Stimulated activated CD8-positive, alpha-beta memory T cell treated with anti-CD3 and anti-CD28 coated beads, Interleukin-2, amount 100 ng/mL, for 1 hour (primary cell): ENCODE measurements at places on chromosomes 1 and 21.

DNA sequence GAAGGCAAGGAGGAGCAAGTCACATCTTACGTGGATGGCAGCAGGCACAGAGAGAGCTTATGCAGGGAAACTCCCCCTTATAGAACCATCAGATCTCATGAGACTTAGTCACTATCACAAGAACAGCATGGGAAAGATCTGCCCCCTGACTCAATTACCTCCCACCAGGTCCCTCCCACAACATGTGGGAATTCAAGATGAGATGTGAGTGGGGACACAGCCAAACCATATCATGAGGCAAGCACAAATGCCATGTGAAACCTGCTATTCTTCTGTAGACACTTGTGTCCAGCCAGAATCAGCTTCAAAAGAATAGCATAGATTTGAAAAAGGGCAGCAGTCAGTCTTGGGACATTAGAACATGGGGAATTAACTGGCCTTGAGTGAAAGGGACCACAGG, 32.2 kb upstream of the UBE2U start:
- DNase-seq, result no peak

- DNase-seq, result no peak
Measured at GRCh38 chr1:187032316-187032981, 203.7 kb downstream of the PLA2G4A start.

DNA sequence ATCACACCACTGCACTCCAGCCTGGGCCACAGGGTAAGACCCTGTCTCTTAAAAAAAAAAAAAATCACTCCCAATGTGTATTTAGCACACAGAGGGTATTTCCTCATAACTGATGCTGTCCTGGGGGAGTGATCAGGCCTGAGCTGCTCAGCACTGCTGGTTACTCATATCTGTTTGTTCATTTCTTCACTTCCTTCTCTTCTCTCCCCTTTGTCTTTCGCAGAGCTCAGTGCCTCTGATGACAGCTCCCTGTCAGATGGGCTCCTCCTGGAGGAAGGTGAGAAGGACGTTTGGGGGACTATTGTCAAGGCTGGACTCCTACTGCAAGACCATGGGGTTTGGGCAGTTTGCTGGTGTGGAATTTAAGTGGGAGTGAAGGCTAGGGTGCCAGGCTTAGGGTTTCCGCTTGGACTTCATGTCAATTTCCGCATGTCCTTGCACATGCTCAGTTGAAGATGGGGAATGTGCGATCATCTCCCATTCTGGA, 13.0 kb downstream of the INAVA start:
- no peak for DNase-seq

- no peak for DNase-seq
Measured at GRCh38 chr1:15684468-15685291, 560 bp downstream of the PLEKHM2 start.

- DNase-seq, result no peak
Measured at GRCh38 chr1:108845446-108845845, 11.4 kb downstream of the AKNAD1 start.

DNA sequence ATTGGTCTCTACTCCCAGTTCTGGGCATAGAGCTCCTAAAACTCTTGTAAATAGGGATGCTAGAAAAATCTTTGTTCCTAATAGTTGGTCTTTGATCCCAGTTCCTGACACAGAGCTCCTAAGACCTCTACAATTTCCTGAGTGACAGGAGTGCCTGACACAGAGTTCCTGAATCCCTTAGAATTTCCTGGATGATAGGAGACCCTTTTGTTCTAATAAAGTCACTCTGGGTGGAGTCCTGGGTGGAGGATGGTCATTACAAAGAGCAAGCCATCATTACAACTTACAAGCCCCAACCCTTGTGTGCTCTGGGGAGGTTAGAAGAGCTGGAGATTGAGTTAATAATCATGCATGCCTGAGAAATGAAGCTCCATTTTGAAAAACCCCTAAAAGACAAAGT, 58.4 kb downstream of the ZZZ3 start:
- no peak for DNase-seq

DNA sequence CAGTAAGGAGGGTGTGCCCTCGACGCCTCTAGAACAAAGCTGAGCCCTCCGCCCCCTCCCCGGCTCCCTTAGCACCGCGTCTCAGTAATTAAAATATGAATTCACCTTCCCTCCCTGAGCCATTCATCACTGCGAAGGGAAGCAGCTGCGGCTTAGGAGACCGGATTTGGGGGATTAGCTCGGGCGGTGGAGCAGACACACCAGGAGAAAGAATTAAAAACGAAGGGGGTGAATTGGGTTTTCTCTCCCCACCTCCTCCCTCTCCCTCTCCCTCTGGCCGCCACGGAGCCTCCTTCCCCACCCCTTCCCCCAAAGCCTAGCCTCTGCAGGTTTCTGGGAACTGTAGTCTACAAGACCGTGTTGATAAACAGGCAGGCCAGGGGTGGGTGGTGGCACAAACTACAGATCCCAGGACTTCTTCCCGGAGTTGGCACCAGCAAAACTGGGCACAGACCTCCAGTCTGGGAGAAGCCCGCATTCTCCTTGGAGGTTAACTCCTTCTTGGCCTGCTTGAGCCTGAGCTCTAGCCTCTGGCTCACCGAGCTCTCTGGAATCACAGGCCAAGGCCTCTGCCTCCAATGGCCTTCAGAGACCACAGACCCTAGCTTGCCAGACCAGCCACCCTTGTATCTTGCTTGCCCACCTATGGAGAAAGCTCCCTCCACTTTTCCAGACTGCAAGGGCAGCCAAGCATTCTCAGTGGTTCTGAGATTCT, 10.8 kb downstream of the BLACAT1 start:
- DNase-seq, result no peak

DNA sequence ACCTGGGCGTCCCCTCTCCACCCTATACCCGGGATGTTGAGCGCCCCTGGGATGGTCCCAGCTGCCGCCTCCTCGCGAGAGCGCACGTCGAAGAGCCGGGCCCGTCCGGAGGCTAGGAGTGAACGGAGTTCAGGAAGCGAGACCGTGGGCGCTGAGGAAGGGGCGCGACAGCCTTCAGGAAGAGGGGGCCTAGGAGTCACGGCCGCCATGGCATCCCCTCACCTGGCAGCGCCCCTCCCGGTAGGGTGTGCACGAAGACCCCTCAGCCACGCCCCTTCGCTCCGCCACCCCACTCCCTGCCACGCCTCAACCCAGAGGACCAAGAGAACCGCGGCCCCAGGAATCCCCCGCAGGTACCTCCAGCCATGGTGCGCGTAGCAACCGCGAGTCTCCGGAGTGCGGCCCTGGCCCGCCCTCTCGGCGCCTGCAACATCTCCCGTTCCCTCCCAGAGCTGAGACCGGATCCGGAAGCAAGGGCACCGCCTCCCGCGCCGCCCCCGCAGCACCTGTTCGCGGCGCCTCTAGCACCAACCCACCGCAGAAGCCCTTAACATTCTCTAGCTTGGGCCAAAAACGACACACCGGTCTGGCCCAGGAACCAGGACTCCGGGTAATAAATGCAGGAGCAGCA, at the start of gene TSTD1:
TSS of gene TSTD1 (minus strand) at position 442 of the 631 bp plus-strand sequence. CDS start at position 367, 75 bp downstream.
- DNase-seq, result peak; percentile 69

DNA sequence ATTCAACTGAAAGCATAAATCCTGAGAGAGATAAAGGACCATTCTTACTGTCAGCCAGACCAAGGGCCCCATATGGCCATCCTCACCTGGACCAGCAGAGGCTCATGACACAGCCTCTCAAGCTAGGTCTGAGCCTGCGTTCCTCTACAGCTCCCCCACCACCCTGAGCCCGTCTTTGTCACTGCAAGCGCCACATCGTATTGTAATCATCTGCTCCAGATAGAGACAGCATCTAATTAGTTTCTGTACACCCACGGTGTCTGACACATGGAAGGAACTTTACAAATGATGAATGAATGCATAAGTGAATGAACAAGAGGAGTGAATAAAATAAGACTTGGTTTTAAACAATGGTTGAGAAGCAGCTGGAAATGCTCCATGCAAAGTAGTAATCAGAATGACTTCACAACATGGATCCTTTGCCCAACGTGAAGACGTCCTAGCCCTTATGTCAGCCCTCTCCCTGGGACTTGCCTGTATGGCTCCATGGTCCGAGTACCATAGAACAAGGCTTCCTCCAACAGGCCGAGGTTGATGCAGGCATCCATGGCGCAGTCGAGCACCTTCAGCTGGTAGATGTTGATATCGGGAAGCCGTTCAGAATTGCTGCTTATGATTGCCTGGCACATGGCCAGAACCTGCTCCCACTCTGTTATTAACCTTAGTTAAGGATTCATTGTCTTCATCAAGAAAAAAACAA, 648.9 kb downstream of the SMYD3 start:
- DNase-seq, result no peak

- DNase-seq, result no peak
Measured at GRCh38 chr1:47184822-47185677, 4.8 kb downstream of the PDZK1IP1 start.

DNA sequence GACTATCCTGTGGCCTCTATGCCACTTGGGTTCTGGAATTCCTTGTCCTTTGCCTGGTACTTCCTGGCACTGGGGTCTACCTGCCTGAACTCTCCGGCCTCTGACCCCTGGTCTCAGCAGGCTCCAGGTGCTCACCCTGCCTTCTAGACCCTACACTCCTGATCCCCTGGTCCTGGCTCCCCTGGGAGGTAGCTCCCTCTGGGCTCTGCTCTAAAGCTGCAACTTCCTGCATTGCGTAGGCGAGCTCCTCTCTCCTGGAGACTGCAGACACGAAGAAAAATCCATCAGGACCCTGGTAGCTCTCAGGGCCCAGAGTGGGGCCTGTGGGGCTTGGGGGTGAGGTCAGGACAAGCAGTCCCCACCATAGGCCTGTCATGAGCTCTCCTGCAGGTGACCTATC, 7.8 kb upstream of the PLEKHG5 start:
- DNase-seq, result no peak

DNA sequence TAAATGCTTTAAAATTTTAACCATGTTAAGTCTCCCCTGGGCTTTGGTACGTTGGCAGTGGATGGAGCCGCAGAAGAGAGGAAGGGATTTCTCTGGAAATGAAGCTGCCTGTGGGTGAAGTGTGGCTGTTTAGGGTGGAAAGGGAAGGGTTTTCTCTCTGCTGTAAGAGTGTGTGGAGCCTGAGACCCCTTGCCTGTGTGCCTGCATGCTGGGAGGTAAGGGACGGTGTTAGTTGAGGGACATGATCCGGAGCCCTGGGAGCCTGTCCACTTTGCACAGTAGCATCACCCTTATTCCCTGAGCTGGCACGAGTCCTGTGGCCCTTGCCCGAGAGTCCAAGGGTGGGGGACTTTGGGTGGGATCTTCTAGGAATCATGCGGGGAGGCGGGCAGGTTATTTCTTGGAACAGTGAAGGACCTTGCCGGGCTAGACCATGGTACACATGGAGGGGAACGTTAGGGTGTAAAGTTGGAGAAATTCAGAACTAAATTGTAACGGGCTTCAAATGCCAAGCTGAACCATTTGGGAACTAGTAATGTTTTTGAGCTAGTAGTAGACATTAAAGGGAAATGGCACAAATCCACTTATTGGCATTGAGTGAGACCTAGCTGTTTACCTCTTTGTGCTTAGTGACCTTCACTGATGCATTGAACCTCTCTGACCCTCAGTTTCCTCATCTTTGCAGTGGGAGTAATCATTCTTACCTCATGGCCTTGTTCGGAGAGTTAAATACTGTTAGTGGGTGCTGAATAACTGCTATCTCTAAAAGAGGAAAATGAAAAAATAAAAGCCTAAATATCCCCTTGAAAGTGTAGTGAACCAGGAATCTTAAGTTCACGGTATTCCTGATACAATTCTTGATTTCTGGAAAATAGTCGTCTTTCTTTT, 3.5 kb downstream of the GALNT2 start:
- DNase-seq, result no peak

DNA sequence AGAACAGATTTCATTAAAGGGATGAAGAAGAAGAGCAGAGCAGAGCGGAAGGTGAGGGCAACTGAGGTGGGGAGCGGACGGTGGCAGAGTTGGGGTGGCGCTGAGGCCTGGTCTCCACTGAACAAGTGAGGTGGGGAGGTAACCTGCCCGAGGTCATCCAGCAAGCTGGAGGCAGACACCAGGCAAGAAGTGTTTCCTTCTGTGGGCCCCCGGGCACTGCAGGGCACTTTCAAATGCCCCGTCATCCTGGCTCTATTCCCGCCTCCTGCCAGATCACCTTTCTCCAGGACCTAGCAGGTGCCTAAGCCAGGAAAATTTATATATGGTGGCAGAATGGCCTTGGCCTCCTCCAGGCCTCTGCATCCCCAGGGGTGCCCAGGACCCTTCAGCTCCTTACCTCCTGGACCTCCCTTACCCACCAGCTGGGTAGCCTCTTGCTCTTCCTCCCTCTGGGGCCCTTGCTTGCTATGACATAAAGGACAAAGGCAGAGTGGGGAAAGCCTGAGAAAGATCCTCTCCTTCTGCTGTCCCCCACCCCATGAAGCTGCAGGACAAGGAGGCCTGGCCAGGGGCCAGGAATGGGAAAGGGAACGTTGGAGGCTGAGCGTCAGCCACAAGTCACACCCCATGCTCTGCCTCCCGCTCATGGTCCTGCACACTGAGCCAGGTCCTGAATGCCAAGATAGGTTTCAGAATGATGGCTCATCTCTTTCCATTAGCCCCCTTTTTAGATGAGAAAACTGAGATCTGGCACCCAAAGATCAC, 29.0 kb downstream of the VWA5B1 start:
- no peak for DNase-seq

DNA sequence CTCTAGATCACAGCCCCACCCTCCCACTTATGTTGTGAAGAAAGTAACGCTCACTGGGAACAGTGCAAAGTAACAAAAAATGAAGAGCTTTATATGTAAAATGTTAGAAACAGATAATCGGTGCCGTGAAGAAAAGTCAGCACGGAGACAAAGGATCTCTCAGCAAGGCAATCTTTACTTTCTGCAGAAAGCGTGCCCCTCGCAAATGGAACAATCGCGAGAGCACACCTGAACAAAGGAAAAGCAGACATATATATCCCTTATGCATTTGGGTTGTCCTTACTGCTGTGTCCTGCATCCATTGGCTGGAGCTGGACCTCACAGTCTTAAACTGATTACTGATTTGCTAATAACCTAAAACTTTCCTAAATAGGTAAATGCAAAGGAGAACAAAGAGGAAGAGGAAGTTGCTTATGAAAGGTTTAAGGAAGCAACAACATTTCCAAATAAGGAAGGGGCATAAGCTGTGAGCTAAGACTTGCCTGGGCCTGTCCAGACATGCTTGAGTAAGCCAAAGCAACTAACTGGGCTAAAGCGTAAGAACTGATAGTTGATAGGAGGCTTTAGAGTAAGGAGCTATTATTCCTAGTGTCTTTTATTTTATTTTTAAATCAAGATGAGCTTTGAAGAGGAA, 89.7 kb downstream of the GTF2B start:
- DNase-seq, result no peak

GRCh38 chr1:211356723-211357407, 30.2 kb downstream of the TRAF5 start:
- no peak for DNase-seq

DNA sequence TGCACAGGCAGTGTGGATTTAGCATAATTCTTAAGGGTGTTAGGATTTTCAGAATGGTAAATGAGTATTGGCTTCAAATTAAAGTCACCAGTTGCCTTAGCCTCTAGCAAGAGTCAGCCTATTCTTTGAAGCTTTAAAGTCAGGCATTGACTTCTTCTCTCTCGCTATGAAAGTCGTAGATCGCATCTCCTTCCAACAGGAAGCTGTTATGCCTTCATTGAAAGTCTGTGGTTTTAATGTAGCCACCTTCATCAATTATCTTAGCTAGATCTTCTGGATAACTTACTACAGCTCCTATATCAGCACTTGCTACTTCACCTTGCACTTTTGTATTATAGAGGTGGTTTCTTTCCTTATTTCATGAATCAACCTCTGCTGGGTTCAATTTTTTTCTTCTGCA, 320.2 kb downstream of the PTPRC start:
- no peak for DNase-seq

- no peak for DNase-seq
Measured at GRCh38 chr21:32749662-32750061, 21.8 kb upstream of the SYNJ1 start.
